ENCODE measurements at places on chromosomes 6 and 20. TPM values are rescaled to one million over a fixed set of nuclear protein-coding genes. Genes with fewer than 3 reads are reported as not detected.

- DNase-seq, result no peak
These were observed 231.7 kb downstream of the SIM1 start for GRCh38 chr6:100232781-100233573.

DNA sequence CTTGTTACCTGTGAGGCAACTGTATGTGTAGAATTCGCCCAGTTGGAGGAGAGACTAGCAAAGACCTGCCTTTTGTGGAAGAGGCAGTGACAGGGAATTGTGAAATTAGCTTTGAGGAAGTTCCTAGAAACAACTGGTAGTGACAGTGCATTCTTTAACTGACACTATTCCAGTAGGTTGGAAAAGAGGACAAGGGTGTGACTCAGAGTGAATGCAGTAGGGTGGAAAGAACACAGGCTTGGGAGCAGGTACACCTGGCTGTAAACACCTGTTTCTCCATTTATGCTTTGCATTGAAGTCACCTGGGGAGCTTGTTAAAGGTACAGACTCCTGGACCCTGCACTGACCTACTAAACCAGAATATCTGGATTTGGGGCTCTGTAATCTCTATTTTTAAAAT lies 295.7 kb downstream of the PHACTR1 start:
- no peak for DNase-seq

- no peak for DNase-seq
These were observed 544.7 kb downstream of the CDH26 start for GRCh38 chr20:60502881-60503280.

GRCh38 chr6:3330199-3330598 lies 71.5 kb downstream of the PSMG4 start:
- no peak for DNase-seq

DNA sequence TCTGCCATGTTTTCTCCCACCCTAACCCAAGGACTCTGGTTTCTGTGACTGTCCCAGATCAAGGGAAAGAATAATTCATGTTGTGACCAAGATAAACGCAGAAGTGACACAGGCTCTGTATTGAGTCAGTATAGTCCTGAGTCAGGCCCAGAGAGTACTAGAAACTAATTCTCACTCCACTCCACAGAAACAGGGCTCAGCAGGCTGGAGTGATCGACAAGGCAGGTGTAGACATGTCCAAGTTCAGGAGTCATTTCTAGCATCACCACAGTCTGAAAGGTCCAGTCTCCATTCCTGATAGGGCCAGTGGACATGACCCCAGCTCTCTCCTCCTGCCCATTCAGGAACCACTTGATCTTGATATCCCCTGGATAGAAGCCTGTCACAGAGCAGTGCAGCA lies 2.7 kb downstream of the HLA-DOB start:
- no peak for DNase-seq

The MUC21 gene
- 0.02 TPM for polyA plus RNA-seq

The IL20RA gene
- 0.65 TPM for polyA plus RNA-seq

The TUBB1 gene
- polyA plus RNA-seq, result 0.20 TPM
